ENCODE measurements at places on chromosomes 2 and 18.

- DNase-seq = no peak
These were observed 43.7 kb downstream of the FIGN start for GRCh38 chr2:163692081-163692480.

- DNase-seq = no peak
These were observed 2.3 kb downstream of the HSPD1 start for GRCh38 chr2:197497326-197497725.

GRCh38 chr2:148493822-148494563, 150.6 kb upstream of the EPC2 start:
- no peak for DNase-seq

DNA sequence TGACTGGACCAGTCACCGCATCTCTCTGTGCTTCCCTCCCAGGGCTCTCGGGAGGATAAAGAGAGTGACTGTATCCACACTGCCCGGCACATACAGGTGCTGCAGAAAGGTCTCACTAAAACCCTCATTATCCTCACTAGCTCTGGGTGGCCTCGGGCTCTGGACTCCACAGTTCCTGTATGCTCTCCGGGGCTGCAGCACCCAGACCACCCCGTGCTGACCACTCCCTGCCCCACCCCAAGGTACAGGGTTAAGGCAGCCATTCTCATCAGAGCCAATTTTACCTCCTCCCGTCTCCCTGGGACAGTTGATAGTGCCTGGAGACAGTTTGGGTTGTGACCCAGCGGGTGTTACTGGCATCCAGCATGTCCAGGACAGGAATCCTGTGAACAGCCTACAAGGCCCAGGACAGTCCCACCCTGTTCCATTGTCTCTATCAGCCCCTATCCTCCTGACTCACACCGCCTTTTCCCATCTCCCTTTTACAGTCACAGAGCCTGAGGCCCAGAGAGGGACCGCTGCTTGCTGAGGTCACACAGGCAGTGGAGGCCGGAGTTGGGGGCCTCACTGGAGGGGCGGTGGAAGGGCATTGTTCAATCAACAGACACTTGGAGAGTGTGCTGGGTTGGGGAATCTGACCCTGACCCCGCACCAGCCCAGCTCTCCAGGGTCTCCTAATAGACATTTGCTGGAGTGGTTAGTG, 1.7 kb downstream of the ZAP70 start:
- DNase-seq = no peak

DNA sequence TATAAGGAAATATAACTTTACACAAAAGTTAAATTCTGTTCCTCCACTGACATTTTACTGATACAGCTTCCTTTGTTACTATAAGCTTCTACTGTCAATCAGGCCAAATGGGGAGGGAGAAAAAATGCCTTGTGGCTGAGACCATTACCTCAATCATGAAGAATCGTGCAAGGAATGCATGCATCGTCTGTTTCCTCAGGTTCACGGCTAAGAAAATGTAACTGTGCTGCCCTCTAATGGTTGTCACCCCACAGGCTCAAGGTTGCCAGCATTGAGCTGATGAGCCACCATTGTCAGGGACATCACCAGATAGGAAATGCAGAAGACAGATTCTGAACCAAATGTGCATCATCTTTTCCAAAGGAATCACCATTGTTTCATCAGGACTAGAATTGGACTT, 426.9 kb downstream of the CDH2 start:
- DNase-seq = no peak

- no peak for DNase-seq
These were observed 16.2 kb upstream of the MREG start for GRCh38 chr2:216029416-216030129.

- DNase-seq = no peak
These were observed 36.7 kb downstream of the ASAP2 start for GRCh38 chr2:9243357-9243756.

DNA sequence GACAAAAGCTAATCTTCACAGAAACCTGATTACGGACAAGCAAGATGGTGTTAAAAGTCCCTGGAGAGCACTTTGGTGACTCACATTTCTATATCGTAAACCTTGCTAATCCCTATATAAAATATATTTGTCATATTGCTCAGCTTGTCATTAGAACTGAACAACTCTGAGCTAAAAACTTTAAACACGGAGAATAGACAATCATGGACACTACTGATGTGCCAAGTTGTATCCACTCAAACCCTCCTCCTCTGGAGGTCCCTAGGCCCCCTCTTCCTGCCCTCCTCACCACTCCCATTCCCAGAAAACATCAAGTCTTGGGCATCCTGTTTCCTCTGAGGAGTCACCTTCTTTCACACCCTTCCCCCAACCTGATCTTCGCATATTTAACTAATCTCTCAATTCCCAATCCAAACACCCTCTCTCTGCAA, 138.7 kb upstream of the PID1 start:
- DNase-seq = no peak

- DNase-seq = no peak
These were observed 150.9 kb downstream of the ATAD2B start for GRCh38 chr2:23776021-23776420.

- DNase-seq = no peak
These were observed 298.3 kb downstream of the ICOS start for GRCh38 chr2:204234879-204235278.

Data from inflammatory macrophage treated with lipopolysaccharide for 4 hours (primary cell).